Osteoblast (primary cell): ENCODE measurements at places on chromosomes 3 and 15. TPM values are rescaled to one million over a fixed set of nuclear protein-coding genes. Genes with fewer than 3 reads are reported as not detected.
A peak's percentile ranks its signal among the peaks of the same experiment; 100 is the strongest.

DNA sequence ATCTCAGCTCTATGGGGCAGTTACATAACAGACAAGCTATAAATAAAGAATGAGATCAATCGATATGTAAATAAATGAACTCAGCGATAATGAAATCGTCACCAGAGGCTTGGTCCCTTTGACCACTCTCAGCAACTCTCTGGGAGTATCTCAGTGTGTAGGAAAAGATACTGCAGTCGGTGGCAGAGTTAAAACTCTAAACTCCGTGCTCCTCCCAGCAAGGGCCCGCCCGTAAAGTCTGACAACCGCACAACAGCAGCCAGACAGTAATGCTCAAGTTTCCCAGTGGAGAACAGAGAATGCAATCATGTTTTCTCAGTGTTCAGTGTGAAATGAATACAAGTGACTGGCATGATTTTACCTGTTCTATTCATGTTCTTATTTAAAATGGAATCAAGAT lies 28.3 kb upstream of the IGF1R start:
- no peak for DNase-seq

The C15orf62 gene
- total RNA-seq = under 0.01 and 0.29 TPM in 2 replicates

The HIGD2B gene
- under 0.01 TPM in 1 of 2 replicates, not detected in the other for total RNA-seq

The RHOV gene
- total RNA-seq = 0.36 TPM in 1 of 2 replicates, not detected in the other

GRCh38 chr15:66287461-66288057 lies 5.8 kb upstream of the DIS3L start:
- DNase-seq = peak; percentile 73

- peak; percentile 48 for DNase-seq
Measured at GRCh38 chr15:69997161-69997485, 100.6 kb downstream of the TLE3 start.

The SSUH2 gene
- not detected in 2 replicates for total RNA-seq

DNA sequence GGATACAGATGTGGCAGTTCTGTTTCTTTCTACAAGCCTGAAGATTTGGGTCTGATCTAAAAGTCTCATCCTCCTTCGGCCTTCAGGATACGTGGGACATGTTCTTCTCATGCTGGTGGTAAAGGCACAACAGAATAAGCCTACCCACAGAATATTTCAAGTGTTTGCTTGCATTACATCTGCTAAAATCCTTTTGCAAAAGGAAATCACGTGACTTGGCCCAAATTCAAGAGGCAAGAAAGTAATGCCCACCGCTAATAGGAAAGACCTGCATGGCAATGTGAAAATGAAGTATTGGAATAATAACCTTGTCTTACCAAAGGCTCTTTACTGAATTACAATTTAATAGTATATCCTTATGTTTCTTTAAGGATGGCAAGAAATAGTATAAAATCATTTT lies 439.9 kb upstream of the TGFBR2 start:
- DNase-seq = no peak

- no peak for DNase-seq
Measured at GRCh38 chr3:130973406-130973805, 53.2 kb downstream of the ASTE1 start.

DNA sequence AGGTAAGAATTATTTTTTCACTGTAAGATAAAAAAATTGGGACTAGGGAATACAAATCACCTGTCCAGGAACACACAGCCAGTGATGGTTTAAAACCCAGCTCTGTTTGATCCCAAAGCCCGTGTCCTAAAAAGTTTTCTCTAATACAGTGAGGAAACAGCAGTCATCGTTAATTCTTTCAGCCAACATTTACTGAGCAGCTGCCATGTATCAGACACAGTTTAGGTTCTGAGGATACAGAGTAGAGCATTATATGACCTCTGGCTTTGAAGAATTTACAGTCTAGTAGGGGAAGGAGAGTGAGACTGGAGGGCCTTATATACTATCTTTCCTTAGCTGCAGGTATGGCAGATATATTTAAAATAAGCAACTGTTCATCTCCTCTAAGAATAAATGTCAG lies 82.7 kb downstream of the KCNMB2 start:
- peak; percentile 48 for DNase-seq

The GPR160 gene
- total RNA-seq = 0.29 TPM in 1 of 2 replicates, not detected in the other

GRCh38 chr15:92523176-92523575 lies 129.5 kb downstream of the ST8SIA2 start:
- no peak for DNase-seq

- no peak for DNase-seq
Measured at GRCh38 chr3:113649174-113649845, 47.1 kb downstream of the USF3 start.

GRCh38 chr3:105317841-105318240 lies 48.9 kb upstream of the ALCAM start:
- DNase-seq = no peak

DNA sequence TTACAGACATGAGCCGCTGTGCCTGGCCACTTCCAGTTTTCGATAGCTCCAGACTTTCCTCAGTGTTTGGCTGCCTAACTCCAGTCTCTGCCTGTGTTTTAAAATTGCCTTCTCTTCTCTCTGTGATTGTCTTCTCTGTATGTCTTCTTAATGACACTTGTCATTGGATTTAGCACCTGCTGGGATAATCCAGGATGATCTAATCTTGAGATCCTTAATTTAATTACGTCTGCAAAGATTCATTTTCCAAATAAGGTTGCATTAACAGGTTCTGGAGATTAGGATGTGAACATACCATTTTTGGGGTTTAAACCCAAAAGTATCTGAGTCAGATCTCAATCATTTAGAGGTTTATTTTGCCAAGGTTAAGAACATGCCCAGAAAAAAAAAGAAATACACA lies 222.2 kb upstream of the PDZRN3 start:
- no peak for DNase-seq

The CPNE9 gene
- not detected in 2 replicates for total RNA-seq

- DNase-seq = peak; percentile 53
Measured at GRCh38 chr15:83200162-83200561, 7.5 kb downstream of the HDGFL3 start.

- DNase-seq = no peak
Measured at GRCh38 chr3:135987661-135988060, 22.1 kb downstream of the PPP2R3A start.

The GOLGA6L6 gene
- not detected in 2 replicates for total RNA-seq

The XCR1 gene
- not detected in 2 replicates for total RNA-seq

DNA sequence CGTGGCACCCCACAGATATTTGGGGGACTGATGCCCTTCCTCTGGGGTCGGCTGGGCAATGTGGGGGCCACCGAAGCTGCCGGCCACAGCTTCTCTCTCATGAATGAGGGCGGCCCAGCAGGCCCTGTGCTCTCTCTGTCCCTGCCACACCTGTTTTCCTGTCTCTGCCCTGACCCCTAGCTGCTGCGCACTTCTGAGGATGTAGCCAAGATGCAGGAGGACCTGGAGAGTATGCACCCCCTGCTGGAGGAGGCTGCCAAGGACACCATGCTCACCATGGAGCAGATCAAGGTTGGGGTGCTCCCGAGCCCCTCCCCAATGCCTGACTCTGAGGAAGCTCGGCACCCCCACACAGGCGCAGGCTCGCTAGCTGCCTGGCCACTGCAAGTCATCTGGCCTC lies 59.7 kb downstream of the SEMA3G start:
- peak; percentile 98 for DNase-seq

DNA sequence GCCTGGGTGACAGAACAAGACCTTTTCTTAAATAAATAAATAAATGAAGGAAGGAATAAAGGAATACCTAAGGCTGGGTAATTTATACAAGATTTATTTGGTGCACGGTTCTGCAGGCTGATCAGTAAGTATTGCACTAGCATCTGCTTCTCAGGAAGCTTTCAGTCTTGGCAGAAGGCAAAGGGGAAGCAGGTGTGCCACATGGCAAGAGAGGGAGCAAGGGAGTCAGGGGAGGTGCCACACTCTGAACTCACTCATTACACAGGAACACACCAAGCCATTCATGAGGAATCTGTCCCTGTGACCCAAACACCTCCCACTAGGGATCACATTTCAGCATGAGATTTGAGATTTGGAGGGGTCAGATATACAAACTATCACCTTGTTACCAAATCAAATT lies 56.4 kb downstream of the PRKCI start:
- DNase-seq = no peak

DNA sequence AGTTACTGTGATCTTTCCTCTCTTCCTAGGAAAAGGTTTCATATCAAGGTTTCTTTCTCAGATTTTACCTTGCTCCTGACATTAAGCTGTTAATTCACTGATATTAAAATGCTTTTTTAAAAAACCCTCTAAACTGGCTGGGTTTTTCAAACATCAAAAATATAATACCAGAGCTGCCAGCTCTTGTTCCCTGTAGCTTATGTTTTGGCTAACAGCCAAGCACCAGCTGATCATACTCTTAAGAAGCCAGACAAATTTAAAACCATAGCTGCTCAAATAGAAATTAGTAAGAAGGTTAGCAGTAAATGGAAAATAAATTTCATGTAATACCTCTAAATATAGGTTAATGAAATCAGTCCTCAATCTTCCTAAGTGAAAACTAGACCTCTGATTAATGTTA lies 657.5 kb downstream of the GRM7 start:
- no peak for DNase-seq

The GOLGA8H gene
- under 0.01 TPM in 1 of 2 replicates, not detected in the other for total RNA-seq

DNA sequence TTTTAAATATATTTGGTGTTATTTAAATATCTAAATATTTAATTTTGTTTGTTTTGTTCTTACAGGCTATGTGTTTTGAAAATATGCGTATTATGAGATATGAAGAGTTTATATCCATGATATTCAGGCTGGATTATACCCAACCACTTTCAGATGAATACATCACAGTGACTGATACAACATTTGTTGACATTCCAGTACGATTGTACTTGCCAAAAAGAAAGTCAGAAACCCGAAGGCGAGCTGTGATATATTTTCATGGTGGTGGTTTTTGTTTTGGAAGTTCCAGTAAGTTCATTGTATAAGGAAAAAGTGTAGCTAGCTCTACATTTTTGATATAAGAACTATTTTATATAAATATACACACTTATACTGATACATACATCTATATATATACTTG lies 6.9 kb downstream of the AADACL2 start:
- no peak for DNase-seq

- DNase-seq = peak; percentile 80
Measured at GRCh38 chr3:14273901-14274611, 95.4 kb downstream of the LSM3 start.

The GPR176 gene
- 136 and 173 TPM in 2 replicates for total RNA-seq

DNA sequence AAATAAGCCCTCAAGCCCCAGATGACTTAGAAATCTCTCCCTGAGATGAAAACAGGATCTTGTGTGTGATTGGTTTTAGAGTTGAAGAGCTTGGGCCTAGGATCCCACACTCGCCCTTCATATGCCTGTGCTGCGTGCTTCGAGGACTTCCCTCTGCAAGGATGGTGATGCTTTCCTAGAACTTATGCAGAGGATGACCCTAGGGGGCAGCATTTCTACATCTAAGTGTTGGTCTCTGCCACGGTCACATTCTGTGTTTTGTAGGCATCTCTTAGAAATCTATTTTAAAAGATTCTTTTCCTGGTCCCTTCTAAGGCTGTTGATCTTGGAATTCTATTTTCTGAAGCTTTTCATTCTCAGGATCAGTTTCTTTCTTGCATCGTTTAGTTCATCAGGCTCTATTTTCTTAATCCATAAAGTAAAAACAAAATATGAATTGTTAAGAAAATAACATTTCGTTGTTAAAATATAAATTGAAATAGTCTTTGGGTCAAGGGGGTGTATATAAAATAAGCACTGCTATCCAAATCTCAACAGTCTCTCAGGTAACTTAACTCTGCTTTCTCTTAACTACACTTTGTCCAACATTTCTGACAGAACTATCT lies 45.7 kb downstream of the WDR76 start:
- DNase-seq = peak; percentile 88

GRCh38 chr15:72733941-72734738 lies 48.1 kb downstream of the BBS4 start:
- DNase-seq = no peak

GRCh38 chr3:33942483-33943150 lies 144.2 kb downstream of the PDCD6IP start:
- DNase-seq = peak; percentile 42

The SNTN gene
- total RNA-seq = not detected in 2 replicates

DNA sequence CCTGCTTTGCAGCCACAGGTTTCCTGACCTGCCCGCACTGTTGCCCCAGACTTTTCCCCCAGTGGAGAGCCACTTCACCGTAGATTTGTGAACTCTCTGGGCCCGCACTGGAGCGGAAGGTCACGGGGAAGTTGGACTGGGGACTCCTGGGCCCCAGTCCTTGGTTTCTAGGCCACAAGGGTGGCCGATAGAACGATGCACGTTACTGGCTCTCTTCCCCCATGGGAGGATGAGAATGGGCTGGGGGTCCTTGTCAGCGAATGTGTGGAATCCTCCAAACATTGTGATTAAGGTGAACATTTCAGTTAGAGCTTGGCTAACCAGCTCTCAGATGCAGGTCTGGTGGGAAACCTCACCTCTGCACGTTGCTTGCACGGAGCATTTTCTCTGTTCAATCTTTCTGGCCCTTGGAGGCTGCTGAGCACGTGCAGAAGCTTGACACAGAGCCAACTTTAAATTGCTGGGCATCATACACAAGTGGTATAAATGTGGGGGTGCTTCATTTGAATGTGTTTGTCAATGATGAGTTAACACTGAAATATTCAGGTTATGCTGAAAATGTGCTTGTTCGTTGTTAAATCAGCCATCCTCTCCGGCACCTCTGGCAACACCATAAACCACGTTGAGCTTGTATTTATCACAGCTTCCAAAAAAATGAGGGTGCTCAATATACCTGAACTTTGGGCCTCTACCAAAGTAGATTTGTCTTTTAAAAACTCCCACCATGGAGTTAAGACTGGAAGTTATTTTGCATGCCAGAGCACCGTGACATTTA lies 976 bp downstream of the DIS3L start:
- peak; percentile 90 for DNase-seq

DNA sequence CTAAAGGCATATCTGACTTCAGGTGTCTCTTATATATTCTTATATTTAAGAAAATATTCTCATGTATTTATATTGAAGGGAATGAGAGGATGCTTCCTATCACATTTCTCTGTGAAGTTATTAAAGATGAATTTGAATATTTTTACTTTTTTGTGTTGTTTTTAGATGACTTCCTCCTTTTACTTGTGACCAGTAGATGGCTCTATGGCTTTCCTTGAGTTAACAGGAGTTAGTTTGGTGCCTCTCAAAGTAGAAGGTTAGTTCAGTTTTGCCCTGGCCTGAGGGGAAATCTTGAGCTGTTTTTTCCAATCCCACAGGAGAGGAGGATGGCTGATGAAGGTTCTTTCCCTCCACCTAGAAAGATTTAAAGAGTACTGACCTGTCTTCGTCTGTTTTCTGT lies 80.7 kb downstream of the SQOR start:
- DNase-seq = no peak
